ENCODE measurements at places on chromosomes 16 and 17. TPM values are rescaled to one million over a fixed set of nuclear protein-coding genes. Genes with fewer than 3 reads are reported as not detected.

DNA sequence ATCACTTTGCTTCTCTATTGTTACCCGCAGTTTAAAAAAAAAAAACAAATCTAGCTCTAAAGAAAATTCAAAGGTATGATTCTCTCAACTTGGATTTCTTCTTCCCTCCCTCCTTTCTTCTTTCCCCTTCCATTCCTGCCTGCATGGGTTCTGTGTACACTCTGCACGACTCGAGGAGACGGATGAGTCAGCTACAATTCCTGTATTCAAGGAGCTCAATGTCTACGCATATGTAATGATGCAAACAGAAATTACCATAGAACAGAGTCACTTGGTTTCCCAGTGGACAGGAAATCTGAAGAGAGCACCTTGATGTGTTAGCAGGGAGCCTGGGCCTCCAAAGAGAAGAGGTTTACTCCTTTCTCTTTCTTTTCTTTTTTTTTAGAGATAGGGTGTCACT is 92.3 kb downstream of the VPS53 start:
- DNase-seq: no peak

DNA sequence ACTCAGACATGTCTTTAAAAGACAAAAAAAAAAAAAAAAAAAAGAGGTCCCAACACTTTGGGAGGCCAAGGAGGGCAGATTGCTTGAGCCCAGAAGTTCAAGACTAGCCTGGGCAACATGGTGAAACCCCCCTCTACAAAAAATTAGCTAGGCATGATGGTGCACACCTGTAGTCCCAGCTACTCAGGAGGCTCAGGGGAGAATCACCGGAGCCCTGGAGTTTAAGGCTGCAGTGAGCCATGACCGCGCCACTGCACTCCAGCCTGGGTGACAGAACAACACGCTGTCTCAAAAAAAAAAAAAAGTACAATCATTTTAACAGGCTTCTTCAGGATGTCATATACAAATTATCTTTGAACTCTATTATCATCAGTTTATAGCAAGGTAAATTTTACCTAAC is 22.0 kb downstream of the C16orf87 start:
- no peak for DNase-seq

DNA sequence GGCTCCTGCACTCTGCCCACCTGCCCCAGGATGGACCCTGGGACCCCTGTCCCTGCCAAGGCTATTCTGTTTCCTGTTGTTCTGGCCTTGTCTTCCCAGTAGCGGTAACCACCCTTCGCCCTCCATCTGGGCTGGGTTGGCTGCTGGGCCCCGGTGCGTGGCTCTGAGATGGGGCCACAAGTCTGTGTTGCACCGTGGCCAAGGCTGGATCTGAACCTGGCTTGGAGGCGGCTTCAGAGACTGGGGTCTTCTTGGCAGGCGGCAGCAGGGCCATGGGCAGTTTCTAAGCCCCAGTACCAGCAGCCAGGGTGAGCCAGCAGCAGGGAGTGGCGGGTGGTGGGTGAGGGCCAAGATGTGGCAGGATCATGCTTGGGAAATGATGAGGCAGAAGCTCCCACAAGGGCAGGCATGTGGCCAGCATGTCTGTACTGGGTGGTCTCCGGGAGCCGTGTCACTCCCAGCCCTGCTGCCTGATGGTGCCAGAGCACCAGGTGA is 12.6 kb downstream of the MAP2K3 start:
- DNase-seq: peak; percentile 68

DNA sequence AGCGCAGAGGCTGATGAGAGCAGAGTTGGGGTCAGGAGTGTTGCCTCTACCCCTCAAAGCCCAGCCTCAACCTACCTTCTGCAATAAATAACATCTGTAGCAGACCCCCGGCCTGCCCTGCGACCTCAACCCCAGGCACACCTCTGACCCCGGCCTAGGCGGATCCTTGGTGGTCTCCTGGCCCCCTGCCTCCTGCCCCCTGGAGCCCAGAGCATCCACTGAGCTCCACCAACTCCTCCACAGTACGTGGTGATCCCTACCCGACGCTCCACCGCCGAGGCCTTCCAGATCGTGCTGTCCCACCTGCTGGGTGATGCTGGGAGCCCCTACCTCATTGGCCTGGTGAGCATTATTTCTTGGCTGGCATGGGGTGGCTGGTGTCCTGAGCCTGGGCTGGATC is 1.9 kb upstream of the LAT start:
- no peak for DNase-seq

The EVI2A gene
- not detected for total RNA-seq

The EMC6 gene
- 38.6 TPM for total RNA-seq

The CSH1 gene
- not detected for total RNA-seq

Data from type B pancreatic cell (in vitro differentiated cells).